ENCODE measurements at places on chromosomes 3 and 15.

DNA sequence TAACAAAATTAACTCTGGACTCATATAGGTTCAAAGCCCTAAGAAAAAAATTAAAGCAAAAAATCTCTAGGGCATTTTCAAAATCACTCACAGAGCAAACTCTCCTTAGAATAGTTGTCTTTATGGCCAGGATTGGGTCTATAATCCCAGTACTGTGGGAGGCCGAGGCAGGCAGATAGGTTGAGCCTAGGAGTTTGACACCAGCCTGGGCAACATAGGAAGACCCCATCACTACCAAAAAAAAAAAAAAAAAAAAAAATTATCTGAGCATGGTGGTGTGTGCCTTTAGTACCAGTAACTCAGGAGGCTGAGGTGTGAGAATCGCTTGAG is 378.1 kb upstream of the TGFBR2 start:
- no peak for DNase-seq

GRCh38 chr3:58474348-58474911 is 17.5 kb upstream of the KCTD6 start:
- no peak for DNase-seq

GRCh38 chr3:188439080-188439479 is 285.1 kb downstream of the LPP start:
- DNase-seq, result peak; percentile 87

GRCh38 chr15:83733206-83733605 is 79.3 kb downstream of the ADAMTSL3 start:
- no peak for DNase-seq

- DNase-seq, result no peak
Observed at GRCh38 chr3:78804251-78805037, 963.4 kb downstream of the ROBO1 start.

- no peak for DNase-seq
Observed at GRCh38 chr15:60917461-60918145, 311.5 kb downstream of the RORA start.

GRCh38 chr3:7953449-7954014 is 548.1 kb upstream of the LMCD1 start:
- DNase-seq, result no peak

- DNase-seq, result no peak
Observed at GRCh38 chr3:8529181-8529637, 27.6 kb downstream of the LMCD1 start.

GRCh38 chr15:100661156-100661555 is 58.8 kb downstream of the ASB7 start:
- DNase-seq, result no peak

DNA sequence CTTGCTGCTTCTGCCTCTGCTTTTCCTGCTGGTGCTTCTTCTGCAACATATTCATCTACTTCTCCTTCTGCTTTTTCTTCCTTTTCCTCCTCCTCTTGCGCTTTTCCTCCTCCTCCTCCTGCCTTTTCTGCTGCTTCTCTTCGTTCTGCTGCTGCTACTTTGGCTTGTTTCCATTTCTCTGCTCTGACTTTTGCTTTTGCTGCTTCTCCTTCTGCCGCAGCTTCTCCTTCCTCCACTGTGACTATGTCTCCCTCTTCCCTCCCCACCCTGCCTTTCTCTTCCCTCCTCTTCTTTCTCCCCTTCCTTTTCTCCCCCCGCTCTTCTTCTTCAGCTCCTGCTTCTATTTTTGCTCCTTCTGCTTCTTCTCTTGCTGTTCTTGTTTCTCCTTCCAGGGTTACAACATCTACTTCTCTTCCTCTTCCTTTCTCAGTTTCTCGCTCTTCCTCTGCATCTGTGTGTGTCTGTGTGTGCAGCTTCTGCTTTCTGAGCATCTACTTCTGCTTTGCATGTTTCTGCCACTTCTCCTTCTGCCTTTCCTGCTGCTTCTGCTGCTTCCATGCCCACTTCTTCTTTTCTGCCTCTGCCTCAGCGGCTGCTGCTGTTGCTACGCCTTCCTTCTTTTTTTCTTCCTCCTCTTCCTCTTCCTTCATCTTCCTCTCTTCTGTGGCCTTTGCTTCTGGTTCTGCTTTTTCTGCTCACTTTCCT is 51.4 kb downstream of the FAM43A start:
- DNase-seq, result peak; percentile 95

- no peak for DNase-seq
Observed at GRCh38 chr3:66532160-66532587, 31.4 kb upstream of the LRIG1 start.

DNA sequence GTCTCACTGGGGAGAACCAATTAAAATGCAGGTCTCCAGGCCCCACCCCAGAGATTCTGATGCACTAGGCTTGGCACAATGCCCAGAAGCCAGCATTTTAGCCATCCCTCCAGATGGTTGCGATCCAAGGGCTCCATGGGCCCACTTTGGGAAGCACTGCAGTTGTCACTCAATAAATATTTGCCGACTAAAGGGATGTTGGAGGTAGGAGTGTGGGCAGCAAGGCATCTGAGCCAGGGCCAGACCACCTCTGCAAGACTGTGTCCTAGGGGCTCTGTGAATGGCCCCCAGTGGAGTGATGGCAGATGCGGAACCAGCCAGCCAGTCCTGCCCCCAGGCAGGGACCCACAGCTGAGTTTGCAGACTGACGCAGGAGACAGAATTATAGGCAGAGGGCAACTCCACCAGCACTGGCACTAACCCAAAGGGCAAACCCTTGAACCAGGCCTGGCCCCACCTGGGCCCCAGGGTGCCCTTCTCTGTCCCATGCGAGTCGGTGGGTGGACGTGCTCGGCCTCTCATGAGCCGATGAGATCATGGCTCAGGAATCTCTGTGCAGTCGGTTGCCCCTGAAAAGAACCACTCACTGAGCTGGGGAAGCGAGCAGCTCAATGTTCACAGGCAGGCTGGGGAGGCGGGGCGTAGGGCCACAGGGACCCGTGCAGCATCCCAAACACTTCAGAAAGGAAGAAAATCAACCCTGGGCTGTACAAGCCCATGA is 49.7 kb downstream of the SEMA5B start:
- DNase-seq, result no peak

GRCh38 chr3:79257791-79258190 is 510.0 kb downstream of the ROBO1 start:
- no peak for DNase-seq

GRCh38 chr15:86849558-86850285 is 770.1 kb downstream of the AGBL1 start:
- no peak for DNase-seq

DNA sequence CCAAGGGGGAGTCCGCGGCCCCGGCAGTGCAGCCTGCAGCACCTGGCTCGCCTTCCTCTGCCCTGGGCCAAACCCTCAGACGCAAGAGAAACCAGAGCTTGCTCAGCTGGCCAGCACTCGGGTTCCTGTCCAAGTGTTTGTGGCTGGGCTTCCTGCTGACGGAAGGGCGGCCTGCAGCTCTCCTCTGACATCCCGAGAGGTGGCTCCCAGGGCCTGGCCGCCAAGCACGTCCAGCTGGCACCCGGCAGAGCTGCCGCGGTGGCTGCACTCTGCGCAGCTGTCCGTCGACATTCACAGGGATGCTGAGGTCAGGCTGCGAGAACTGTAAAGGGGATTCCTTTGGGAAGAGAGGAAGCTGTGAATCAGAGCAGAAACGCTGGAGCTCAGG is 85.6 kb downstream of the CPN2 start:
- DNase-seq, result peak; percentile 30

DNA sequence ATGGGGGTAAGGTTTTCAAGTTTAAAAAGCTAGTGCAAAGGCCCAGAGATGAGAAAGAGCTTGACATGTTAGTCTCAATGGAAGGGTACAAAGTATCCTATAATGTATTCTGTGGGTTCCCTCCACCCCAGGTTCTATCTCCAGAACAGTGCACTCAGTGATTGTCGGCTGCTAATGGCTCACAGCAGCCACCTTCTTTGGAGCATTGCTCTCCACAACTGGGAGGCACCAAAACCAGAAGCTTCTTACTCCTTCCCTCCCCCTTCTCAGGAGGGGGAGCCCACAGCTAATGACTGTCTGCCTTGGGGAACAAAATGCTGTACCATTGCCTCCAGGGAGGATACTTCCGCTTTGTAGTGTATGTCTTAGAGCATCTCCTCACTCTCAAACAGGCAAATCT is 439.4 kb upstream of the RBMS3 start:
- no peak for DNase-seq

DNA sequence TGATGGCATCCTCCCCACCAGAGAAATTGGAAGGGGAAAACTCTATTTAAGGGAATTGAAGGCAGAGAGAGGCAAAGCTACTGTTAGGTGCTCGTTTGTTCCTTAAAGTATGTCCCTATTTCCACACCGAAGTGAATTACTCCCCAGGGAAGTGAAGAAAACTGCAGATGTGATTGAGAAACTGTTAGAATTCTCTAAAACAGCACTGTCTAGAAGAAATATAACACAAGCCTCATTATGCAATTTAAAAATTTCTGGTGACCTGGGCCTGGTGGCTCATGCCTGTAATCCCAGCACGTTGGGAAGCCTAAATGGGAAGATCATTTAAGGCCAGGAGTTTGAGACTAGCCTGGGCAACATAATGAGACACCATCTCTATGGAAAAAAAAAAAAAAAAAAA is 305.0 kb downstream of the SHQ1 start:
- no peak for DNase-seq

- peak; percentile 67 for DNase-seq
Observed at GRCh38 chr3:45665101-45665572, 24.1 kb upstream of the SACM1L start.

GRCh38 chr3:73743551-73743950 is 118.8 kb upstream of the PDZRN3 start:
- DNase-seq, result no peak

DNA sequence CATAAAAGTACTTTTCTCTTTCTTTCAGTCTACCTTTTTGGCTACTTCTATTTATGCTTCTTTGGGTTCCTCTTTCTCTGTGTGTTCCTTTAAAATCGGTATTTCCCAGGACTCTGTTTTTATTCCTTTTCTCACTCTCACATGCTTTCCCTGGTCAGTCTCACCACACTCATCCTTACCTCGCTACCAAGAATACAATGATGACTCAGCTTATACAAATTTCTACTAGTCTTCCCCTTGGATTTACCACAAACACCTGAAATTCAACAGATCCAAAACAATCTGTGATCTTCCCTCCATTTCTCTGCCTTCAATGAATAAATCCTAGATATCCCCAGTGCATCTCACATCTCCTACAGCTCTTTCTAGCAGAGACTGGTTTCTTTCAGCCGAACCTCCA is 52.9 kb downstream of the TUBGCP4 start:
- DNase-seq, result no peak

DNA sequence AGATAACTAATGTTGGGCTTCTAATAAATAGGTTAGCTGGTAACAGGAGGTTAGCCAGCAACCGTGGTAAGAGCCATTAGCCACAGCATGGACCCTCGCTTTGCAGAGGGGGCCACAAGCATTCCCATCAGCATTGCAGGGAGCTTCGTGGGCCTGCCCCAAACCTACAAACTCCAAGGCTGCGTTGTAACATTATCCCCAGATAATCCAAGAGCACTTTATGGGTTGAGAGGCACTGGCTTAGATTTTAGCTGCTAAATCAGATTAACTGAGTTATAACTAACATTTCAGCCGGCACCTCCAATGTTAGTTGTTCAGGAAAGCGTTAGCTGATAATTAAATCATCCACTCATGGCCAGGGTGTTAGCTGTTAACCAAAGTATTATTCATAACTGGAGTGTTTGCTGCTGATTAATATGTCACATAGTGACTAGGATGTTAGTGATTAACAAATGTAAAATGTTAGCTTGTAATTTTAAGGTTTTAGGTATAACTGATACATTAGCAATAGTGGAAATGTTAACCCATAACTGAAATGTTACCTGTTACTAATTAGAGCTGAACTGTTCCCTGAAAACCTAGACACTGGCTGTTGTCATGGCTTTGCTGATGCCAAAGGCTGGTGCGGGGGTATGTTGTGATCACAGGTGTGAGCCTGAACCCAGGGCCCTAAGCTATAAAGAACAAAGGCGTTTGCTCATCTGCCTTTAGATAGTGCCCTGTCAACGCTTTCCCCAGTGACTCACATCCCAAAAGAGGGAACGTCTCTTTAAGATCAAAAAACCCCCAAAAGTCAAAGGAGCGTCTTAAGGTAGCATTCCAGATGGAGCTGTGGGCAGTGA is 56.2 kb downstream of the SLC6A6 start:
- DNase-seq, result no peak

- no peak for DNase-seq
Observed at GRCh38 chr15:72192416-72192815, 5.2 kb downstream of the GRAMD2A start.

GRCh38 chr3:15241341-15241740 is 35.3 kb downstream of the CAPN7 start:
- DNase-seq, result peak; percentile 47

GRCh38 chr15:45377609-45378148 is 665 bp downstream of the GATM start:
- DNase-seq, result no peak

- no peak for DNase-seq
Observed at GRCh38 chr3:54062546-54062945, 59.8 kb upstream of the CACNA2D3 start.

DNA sequence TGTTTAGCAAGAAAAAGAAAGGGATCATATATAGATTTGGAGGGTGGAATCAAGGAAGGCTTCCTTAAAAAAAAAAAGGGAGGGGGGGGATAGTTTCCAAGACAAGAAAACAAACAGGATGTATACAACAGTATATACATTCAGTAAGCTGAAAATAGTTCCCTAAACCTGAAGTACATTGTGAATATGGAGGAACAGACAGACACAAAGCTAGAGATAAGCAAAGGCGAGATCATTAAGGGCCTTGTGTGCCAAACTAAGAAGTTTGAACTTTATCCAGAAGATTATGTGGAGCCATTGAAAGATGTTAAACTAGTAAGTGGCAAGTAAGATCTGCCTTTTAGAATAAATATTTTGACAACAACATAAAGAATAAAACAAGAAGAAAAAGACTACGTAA is 93.3 kb upstream of the IMPG2 start:
- DNase-seq, result no peak

DNA sequence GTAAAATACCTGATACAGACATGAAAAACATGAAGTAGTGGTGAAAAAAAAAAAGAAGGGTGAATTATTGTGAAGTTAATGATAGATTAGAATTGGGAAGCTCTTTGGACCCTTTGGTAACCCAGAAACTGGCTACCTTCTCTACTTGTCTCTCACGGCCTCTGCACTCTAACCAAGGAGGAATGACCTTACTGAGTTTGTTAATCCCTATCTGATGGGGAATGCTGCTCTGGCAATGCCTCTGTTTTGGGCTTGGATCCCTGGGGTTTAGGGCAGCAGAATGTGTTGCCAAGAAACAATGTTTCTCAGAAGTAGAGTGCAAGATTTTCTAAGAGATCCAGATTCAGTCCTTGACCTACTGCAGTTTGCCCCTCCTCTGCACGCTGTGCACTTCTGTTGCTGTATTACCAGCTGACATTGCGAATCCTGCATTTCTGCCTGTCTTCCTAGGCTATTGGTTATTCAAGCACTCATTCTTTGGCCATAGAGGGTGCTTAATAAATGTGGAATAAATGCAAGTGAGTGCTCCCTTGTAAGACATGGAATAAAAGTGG is 49.2 kb upstream of the MAP3K13 start:
- DNase-seq, result no peak

- DNase-seq, result no peak
Observed at GRCh38 chr3:140234256-140234655, 299.3 kb downstream of the CLSTN2 start.

DNA sequence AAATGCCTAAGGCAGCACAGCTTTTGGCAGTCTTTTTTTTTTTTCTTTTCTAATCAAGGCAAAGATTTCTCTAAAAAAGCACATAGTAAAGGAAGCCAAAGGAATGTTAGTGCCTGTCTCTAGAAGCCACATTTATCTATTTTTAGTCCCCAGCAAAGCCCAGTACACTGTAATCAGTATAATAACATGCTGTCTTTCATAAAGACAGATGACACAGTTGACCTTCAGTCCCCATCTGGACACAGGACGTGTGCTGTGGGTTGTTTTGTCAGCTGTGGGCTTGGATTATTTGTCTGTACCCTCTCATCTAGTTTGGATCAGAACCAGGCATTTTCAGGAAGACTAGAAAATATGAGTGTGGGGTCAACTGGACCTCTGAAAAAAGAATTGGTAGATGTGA is 110.4 kb upstream of the CTNNB1 start:
- DNase-seq, result no peak
